ENCODE measurements at places on chromosomes 11 and 22. TPM values are rescaled to one million over a fixed set of nuclear protein-coding genes. Genes with fewer than 3 reads are reported as not detected.

The CSF2RB gene
- 52.7 TPM for polyA plus RNA-seq

The DUSP8 gene
- polyA plus RNA-seq, result not detected

The SMTNL1 gene
- not detected for polyA plus RNA-seq

- no peak for DNase-seq
- H3K36me3 ChIP-seq, result no peaks in the 10 kb centered on the region
- no peaks in the 10 kb centered on the region for H3K27me3 ChIP-seq
- H3K4me3 ChIP-seq, result no peak overlapping the region
These were observed 46.1 kb downstream of the CDKN1C start for GRCh38 chr11:2839395-2839943.

- no peak overlapping the region for H3K4me3 ChIP-seq
- H3K36me3 ChIP-seq, result peaks cover 32% of the 10 kb centered on the region
- H3K27me3 ChIP-seq, result no peaks in the 10 kb centered on the region
- H3K4me1 ChIP-seq, result no peaks in the 10 kb centered on the region
- H3K27ac ChIP-seq, result no peak overlapping the region
These were observed 16.7 kb downstream of the ACRV1 start for GRCh38 chr11:125663910-125664309.

DNA sequence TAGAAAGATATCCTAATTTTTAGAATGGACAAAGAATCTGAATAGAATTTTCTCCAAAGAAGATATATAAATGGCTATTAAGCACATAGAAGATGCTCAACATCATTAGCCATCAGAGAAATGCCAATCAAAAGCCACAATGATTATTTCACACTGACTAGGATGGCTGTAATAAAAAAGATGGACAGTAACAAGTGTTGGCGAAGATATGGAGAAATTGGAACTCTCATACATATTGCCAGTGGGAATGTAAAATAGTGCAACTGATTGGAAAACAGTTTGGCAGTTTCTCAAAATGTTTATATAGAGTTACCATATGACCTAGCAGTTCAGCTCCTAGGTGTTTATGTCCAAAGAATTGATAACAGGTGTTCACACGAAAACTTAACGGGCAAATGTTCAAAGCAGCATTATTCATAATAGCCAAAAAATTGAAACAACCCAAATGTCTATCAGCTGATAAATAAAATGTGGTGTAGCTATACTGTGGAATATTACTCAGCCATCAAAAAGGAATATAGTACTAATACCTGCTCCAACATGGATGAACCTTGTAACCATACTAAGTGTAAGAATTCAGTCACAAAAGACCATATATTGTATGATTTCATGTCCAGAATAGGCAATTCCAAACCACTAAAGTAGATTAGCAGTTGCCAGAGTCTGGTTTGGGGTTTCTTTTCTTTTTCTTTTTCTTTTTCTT, 29.7 kb downstream of the ART5 start:
- no peak overlapping the region for H3K27ac ChIP-seq
- H3K4me3 ChIP-seq, result no peak overlapping the region
- H3K27me3 ChIP-seq, result no peaks in the 10 kb centered on the region
- no peak for DNase-seq
- H3K4me1 ChIP-seq, result peaks cover 22% of the 10 kb centered on the region
- no peaks in the 10 kb centered on the region for H3K36me3 ChIP-seq

DNA sequence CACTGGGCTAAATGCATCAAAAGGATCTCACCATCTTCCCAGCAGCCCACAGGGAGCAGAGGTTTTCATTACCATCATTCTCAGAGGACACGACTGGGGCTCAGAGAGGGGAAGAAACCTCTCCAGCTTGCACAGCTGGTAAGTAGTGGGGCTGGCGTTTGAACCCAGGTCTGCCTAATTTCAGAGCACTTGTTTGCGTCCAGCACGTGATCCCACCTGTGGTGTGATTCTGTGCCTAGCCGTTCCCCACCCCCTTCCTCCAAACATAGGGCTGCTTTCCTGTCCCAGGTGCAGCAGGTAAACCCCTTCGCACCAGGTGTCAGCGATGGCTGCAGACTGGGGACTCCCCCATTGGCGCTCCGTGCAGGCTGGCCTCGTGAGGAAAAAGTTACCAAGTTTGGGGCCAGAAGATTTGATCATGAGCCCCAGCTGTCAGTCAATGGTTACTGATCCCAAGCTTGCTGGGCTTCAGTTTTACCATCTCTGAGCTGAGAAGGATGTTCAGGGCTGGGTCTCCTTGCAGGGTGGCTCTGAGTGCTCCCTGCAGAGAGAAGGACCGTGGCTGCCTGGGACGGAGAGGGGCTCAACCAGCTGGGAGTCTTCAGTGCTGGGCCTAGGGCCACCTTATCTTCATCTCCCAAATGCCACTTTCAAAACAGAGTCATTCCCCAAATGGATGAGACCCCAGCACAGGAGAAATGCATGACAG, 445.6 kb downstream of the TBC1D22A start:
- no peak overlapping the region for H3K4me3 ChIP-seq
- H3K4me1 ChIP-seq, result no peaks in the 10 kb centered on the region
- no peak for DNase-seq
- no peaks in the 10 kb centered on the region for H3K36me3 ChIP-seq
- H3K27me3 ChIP-seq, result no peaks in the 10 kb centered on the region
- no peak overlapping the region for H3K27ac ChIP-seq

DNA sequence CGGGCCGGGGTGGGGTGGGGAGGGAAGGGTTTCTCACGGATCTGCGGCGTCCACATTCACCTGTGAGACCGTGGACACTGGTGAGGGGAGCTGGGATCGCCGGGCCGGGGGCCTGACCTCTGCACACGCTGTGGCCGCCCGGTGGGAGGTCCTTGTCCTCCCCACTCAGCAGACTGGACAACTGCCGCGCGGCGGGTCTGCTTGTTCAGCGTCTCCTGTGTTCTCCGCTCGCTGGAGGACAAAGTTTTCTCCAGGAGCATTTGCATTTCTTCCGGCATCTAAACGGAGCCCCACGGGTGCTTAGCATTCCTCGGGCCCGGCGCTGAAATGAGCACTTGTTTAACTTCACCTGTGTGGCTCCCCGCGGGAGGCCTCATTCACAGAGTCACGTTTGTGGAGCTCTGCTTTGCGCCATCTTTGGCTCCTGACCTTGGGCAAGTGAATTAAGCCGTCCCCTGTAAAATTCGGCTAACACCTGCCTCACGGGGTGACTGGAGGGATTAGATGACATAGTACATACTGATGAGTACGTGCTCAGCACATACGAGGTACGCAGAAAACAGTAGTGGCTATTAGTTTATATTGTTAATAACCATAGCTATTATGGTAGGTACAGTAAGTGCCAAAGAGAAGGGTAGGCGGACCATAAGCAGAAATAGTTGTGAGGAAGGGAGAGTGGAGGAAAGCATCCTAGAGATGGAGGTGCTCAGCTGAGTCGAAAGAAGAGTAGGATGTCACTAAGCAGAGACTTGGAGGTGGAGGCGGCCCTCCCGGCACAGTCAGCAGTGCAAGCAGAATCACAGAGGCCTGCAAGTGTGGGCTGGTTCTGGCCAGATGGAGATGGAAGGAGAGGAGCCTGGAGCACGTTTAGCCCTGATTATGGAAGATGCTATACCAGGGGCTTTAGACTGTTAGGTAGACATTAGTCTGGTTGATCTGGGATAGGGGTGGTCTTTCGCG, 885 bp downstream of the TRMU start:
- H3K36me3 ChIP-seq, result peaks cover 59% of the 10 kb centered on the region
- no peak overlapping the region for H3K27ac ChIP-seq
- H3K27me3 ChIP-seq, result no peaks in the 10 kb centered on the region
- no peak for DNase-seq
- peaks cover 10% of the 10 kb centered on the region for H3K4me1 ChIP-seq

GRCh38 chr22:38649841-38650522, 6.2 kb downstream of the FAM227A start:
- DNase-seq, result no peak
- no peak overlapping the region for H3K4me3 ChIP-seq
- no peaks in the 10 kb centered on the region for H3K36me3 ChIP-seq
- H3K27me3 ChIP-seq, result no peaks in the 10 kb centered on the region
- H3K27ac ChIP-seq, result no peak overlapping the region
- H3K4me1 ChIP-seq, result no peaks in the 10 kb centered on the region

- no peaks in the 10 kb centered on the region for H3K4me1 ChIP-seq
- DNase-seq, result no peak
- no peaks in the 10 kb centered on the region for H3K27me3 ChIP-seq
- H3K4me3 ChIP-seq, result no peak overlapping the region
- H3K36me3 ChIP-seq, result no peaks in the 10 kb centered on the region
These were observed 151.1 kb downstream of the METTL15 start for GRCh38 chr11:28259177-28259843.

GRCh38 chr11:123560006-123560405, 94.4 kb downstream of the SCN3B start:
- H3K27me3 ChIP-seq, result no peaks in the 10 kb centered on the region
- peaks cover 13% of the 10 kb centered on the region for H3K4me1 ChIP-seq
- H3K36me3 ChIP-seq, result no peaks in the 10 kb centered on the region
- H3K27ac ChIP-seq, result no peak overlapping the region
- no peak overlapping the region for H3K4me3 ChIP-seq
- DNase-seq, result peak; percentile 84

DNA sequence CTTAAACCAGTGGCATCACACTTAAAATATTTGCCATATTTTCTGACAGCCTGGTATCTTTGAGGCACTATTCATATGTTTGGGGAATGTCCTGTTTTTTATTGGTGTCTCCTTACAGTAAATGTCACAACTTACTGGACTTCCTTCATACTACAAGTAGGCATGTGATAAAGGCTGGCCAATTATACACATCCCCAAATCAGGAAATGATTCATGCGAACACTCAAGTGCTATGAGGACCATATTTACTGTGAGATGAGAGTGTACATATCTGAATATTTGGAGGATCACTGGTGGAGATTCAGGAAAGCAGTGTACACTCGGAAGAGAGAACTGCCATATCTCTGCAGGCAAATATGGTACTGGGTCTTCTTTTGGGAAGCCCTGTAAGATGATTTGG, 913.8 kb upstream of the CHORDC1 start:
- H3K4me3 ChIP-seq, result no peak overlapping the region
- no peaks in the 10 kb centered on the region for H3K4me1 ChIP-seq
- H3K36me3 ChIP-seq, result no peaks in the 10 kb centered on the region
- DNase-seq, result no peak
- no peak overlapping the region for H3K27ac ChIP-seq

- no peak for DNase-seq
- peaks cover 33% of the 10 kb centered on the region for H3K4me1 ChIP-seq
- no peaks in the 10 kb centered on the region for H3K27me3 ChIP-seq
- H3K36me3 ChIP-seq, result no peaks in the 10 kb centered on the region
- no peak overlapping the region for H3K27ac ChIP-seq
These were observed 31.7 kb upstream of the APLP2 start for GRCh38 chr11:130037881-130038585.

DNA sequence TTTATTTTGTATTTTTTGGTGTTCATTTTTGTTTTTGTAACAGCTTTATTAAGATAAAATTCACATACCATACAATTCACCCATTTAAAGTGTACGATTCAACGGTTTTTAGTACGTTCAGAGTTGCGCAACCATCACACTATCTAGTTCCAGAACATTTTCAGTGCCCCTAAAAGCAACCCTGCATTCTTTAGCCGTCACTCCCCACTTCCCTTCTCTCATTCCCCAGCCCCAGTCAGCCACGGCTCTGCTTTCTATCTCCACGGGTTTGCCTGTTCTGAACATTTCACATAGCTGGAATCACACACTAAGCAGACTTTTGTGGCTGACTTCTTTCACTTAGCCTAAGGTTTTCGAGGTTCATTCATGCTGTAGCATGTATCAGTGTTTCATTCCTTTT, 9.6 kb upstream of the KCNQ1OT1 start:
- no peaks in the 10 kb centered on the region for H3K27me3 ChIP-seq
- no peak for DNase-seq
- H3K4me3 ChIP-seq, result no peak overlapping the region
- H3K36me3 ChIP-seq, result peaks cover 20% of the 10 kb centered on the region
- no peak overlapping the region for H3K27ac ChIP-seq

GRCh38 chr11:65381716-65382032, 772 bp downstream of the SLC25A45 start:
- H3K4me1 ChIP-seq, result peaks cover 72% of the 10 kb centered on the region
- DNase-seq, result peak; percentile 64

DNA sequence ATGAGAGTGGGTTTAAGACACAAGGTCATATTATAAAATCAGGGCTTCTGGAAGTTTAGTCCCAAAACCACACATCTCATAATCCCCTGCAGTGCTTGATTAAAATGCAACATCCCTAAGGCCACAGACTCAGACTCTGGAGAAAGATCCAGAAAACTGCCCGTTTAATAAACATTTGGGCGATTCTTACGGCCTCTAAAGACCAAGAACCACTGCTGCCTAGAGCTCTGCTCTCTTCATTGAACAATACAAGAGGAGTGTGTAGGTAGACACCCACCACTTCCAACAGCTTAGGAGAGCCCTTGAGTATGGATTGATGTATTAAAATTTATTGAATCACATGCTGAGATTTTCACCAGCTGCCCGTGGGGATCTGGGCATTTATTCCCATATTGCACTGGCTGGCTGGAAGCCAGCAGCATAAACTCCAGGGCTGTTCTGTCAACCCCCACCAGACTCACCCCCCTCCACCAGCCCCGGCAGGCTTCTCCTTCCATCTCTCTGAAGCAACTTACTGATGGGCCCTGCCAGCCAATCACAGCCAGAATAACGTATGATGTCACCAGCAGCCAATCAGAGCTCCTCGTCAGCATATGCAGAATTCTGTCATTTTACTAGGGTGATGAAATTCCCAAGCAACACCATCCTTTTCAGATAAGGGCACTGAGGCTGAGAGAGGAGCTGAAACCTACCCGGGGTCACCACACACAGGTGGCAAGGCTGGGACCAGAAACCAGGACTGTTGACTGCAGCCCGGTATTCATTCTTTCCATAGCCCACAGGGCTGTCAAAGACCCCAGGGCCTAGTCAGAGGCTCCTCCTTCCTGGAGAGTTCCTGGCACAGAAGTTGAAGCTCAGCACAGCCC, 749 bp upstream of the BEST1 start:
- no peak overlapping the region for H3K27ac ChIP-seq
- H3K27me3 ChIP-seq, result no peaks in the 10 kb centered on the region
- no peaks in the 10 kb centered on the region for H3K36me3 ChIP-seq
- peak; percentile 92 for DNase-seq
- peaks cover 16% of the 10 kb centered on the region for H3K4me1 ChIP-seq

GRCh38 chr22:37880668-37881440, 25.2 kb upstream of the MICALL1 start:
- no peak overlapping the region for H3K27ac ChIP-seq
- no peaks in the 10 kb centered on the region for H3K4me1 ChIP-seq
- DNase-seq, result no peak
- no peak overlapping the region for H3K4me3 ChIP-seq
- no peaks in the 10 kb centered on the region for H3K27me3 ChIP-seq
- peaks cover 70% of the 10 kb centered on the region for H3K36me3 ChIP-seq

- DNase-seq, result peak; percentile 55
- H3K4me1 ChIP-seq, result no peaks in the 10 kb centered on the region
- no peak overlapping the region for H3K27ac ChIP-seq
- no peaks in the 10 kb centered on the region for H3K27me3 ChIP-seq
- H3K4me3 ChIP-seq, result no peak overlapping the region
These were observed 17.3 kb upstream of the EIF3D start for GRCh38 chr22:36546092-36546804.

All from CD14-positive monocyte (primary cell).